ENCODE measurements at places on chromosomes 12 and 14.
A peak's percentile ranks its signal among the peaks of the same experiment; 100 is the strongest.

DNA sequence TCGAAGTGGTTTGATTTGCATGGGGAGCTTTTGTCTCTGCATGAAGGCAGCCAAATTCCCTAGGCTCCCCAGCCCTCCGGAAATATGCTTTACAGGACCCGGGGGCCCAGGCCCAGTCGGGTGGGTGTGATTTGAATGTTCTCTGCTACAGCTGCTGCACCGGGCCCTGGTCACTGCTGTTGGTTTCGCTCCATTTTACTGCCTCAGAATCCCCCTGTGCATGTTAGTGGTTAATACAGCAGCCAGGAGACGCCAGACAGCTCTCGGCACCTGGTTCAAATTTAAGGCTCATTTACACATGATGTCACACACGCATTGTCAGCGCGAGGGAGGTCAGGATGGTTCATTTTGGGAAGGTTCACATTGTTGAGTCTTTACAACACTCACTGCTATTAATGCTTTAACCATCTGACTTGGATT is 99.6 kb downstream of the SLC38A6 start:
- no peak for DNase-seq

DNA sequence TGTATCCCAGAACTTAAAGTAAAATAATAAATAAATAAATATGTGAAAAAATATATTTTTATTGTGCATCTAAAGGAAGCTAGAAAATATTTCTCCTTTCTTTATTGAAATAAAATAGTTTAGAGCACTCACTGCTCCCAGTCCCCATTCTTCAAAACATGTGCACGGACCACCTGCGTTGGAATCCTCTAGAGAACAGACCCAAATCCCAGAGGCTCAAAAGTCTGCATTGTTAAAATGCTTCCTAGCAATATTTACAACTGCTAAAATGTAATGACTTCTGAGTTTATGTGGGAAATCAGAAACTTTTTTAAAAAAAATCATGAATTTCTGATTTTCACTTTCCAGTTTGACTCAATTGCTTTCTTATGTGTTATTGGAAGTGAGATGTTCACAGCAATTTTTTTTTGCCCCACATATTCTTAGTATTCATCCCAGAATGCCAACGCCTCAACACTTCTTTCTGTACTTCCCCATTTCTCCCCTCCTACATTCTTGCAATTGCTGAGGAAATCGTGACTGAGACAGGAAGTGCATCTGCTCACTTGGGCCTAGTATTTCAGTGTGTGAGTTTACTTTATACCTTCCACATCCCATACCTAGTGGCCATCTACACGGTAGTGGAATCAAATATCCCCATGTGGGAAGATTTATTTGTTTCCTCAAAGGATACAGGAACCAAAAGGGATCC is 116.0 kb upstream of the FLRT2 start:
- no peak for DNase-seq

DNA sequence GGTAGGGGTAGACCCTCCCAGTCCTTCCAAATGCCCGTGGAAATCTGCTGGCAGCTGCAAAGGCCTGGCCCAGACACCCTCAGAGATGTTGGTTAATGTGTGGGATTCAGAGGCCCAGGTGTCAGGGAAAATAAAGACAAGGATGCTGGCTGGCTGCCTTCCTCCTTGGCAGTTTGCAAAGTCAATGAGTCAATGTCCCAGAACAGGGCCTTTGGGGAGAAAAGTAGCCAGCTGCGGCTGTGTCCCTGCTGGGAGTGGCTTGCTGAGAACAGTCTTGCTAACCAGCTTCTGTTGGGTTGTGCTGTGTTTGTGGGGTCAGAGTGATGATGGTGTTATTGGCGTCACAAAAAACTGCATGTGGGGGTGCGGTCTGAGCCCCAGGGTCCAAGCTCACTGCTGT is 29.2 kb downstream of the GLRX5 start:
- DNase-seq: no peak

- no peak for DNase-seq
Observed at GRCh38 chr14:25004389-25004809, 45.5 kb downstream of the STXBP6 start.

GRCh38 chr12:49161092-49161795 is 27.6 kb downstream of the TUBA1A start:
- no peak for DNase-seq

DNA sequence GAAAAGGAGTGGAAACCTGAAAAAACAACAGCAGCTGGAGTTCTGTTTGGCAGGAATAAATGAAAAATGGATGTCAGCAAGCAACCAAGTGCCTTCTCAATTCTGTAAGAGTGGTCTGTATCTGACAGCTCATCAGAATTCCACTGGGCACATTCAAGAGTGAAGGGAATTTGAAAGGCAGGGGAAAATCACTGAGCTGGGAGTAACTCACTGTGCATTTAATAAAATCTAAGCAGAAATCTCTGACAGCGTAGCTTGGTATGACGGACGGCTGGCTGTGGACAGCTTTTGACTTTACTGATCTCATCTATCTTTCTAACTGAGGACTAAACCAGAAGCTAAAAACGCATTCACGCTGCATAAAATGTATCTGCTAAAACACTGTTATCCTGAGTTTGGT is 153.4 kb downstream of the RIMBP2 start:
- DNase-seq: no peak

DNA sequence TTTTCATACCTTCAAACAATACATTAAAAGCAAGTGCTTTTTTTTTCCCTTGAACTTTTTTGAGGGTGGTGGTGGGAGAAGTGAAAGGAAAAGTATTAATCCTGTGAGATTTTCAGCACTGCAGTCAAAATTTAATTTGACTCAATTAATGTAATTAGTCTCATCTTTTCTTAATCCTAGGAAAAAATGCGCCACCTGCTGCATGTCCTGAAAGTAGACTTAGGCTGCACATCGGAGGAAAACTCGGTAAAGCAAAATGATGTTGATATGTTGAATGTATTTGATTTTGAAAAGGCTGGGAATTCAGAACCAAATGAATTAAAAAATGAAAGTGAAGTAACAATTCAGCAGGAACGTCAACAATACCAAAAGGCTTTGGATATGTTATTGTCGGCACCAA is 52.2 kb downstream of the SPATA7 start:
- no peak for DNase-seq

GRCh38 chr14:68757618-68758081 is 35.2 kb downstream of the ZFP36L1 start:
- DNase-seq: no peak

DNA sequence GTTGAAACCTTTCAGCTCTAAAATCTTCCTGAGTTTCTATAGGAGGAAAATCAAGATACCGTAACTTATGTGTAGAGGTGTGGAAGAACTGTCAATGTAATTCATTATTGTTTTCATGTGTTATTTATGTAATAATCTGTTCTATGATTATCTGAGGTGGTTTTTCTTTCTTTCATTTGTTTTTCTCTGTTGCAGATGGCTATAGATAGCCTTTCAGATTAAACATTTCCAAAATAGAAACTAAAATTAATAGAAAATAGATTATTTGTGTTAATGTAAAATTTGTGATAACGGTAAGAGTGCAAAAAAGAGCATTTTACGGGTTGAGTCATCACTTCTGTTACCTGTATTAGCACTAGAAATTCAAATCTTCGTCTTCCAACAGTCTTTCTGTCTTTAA is 128.8 kb downstream of the SYNE2 start:
- no peak for DNase-seq

DNA sequence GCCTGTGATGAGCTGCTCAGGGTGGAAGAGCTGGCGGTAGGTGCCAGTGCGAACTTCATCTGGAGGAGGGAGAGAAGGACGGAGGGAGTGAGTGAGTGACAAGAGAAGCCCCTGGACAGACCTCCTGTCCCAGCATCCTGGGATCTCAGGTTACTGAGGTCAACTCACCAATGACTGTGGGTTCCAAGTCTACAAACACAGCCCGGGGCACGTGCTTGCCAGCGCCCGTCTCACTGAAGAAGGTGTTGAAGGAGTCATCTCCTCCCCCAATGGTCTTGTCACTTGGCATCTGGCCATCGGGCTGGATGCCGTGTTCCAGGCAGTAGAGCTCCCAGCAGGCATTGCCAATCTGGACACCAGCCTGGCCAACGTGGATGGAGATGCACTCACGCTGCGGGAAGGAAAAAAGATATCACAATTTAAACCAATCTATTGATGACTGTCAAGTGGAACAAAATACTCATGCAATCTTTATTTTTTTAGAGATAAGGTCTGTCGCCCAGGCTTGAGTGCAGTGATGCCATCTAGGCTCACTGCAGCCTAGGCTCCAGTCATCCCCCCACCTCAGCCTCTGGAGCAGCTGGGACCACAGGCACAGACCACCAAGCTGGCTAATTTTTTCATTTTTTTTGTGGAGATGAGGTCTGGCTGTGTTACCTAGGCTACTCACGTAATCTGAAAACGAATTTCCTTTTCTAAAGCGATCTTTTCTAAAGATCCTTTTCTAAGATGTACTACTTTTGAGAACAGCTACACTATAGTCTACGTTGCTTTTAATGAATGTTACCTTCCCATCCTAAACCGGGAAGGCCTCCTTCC is 1.7 kb downstream of the TUBA1B start:
- DNase-seq: no peak

GRCh38 chr14:68266998-68267397 is 447.4 kb downstream of the RAD51B start:
- DNase-seq: no peak

GRCh38 chr14:91257328-91258010 is 13.0 kb upstream of the GPR68 start:
- no peak for DNase-seq

DNA sequence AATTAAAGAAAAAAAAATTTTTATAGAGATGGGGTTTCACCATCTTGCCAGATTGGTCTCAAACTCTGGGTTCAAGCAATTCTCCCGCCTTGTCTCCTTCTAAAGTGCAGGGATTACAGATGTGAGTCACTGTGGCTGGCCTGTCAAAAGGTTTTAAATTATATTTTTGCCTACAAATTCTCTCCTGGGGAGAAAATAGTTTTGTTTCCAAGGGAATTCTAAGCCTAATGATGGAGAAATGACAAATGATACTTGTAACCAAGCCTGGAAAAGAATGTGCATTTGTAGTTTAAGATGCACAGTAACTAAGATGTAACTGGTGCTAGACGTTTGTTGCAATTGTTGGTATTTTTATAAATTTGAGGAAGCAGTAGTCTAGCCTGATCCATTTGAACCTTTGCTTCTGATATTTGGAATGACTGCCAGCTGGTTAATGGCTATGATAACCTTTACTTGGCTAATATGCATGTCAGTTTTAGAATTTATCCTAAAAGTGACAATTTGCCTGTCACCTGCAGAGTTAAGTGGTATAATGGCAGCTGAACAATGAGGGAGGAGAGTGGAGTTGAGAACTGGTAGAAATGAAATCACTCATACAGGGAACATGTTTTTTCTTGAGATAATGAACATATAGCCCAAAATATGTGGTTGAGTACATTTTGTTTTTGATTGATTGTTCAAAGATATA is 148.0 kb downstream of the FUT8 start:
- peak; percentile 58 for DNase-seq

- no peak for DNase-seq
Observed at GRCh38 chr14:54776361-54777001, 126.1 kb downstream of the GCH1 start.

GRCh38 chr14:95943699-95944098 is 67.1 kb downstream of the TUNAR start:
- no peak for DNase-seq

DNA sequence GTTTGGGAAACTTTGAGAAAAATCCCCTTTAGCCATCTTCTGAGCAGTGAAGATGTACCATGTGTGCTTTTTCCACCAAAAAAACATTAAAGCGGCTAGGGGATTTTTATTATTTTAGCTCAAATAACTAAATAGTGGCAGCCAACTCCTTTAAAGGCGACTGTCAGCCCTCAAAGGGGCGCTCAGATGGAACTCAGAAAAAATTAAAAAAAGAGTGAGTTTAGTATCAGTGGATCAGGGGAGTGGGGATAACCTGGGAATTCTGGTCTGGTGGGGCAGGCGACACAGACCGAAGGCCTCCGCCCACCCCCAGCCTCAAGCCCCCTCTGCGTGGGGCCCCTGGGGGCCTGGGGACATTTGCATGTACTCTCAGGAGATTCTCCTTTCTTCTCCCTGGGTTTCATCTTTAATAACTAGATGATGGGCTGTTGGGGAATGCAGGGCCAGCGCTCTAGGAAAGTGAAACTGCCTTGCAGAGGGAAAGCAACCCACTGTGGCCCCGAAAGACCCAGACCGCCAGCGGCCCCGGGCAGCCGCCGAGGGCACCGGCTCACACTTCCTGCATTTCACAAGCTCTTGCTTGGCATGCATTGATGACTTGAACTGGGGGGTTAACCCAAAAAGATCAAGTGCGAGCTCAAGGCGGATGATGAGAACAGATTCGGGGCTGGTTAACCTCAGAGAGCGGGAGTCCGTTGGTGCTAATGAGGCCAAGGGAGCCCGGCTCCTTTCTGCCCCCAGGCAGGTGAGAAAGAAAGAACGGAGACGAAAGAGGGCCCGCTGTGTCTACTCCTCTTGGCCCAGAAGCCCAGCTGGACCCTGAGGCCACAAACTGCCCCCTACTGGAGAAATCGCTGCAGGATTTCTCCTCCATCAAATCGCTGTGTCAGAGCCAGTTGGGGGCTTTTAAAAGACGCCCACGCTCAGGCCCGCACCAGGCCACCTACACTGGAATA is 7.3 kb upstream of the BATF start:
- DNase-seq: no peak

GRCh38 chr12:27906658-27907473 is 65.7 kb downstream of the PTHLH start:
- DNase-seq: no peak

DNA sequence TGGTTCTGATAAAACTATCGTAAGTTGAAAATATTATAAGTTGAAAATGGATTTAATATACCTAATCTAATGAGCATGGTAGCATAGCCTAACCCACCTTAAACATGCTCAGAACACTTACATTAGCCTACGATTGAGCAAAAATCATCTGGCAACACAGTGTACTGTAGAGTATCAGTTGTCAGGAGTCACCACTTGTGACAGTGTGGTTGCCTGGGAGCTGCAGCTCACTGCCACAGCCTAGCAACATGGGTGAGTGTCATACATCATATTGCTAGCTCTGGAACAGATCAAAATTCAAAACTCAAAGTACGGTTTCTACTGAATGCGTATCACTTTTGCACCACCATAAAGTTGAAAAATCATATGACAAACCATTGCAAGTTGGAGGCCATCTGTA is 203.5 kb downstream of the ATXN7L3B start:
- DNase-seq: no peak

GRCh38 chr14:56733396-56733795 is 76.9 kb downstream of the OTX2 start:
- no peak for DNase-seq

GRCh38 chr12:11815397-11815796 is 165.9 kb downstream of the ETV6 start:
- peak; percentile 87 for DNase-seq

DNA sequence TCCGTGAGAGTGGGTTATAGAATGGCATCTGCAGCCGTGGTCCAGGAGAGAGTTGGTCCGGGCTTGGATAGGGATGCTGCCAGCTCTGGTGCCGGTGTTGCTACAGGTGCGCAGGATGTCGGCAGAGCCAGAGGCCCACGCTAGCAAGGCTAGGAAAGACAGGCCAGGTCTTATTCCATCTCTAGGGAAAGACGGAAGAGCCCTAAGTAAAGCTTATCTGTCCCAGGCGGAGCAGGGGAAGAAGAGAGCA is 485 bp upstream of the PSME1 start:
- DNase-seq: no peak

Measured in NCI-H2081 (cell line).